ENCODE measurements at places on chromosomes 1 and 21.

GRCh38 chr1:204493145-204493983 lies 1.2 kb downstream of the PIK3C2B start:
- DNase-seq = no peak

GRCh38 chr1:161119092-161119903 lies 1.4 kb downstream of the NIT1 start:
- peak; percentile 86 for DNase-seq

GRCh38 chr1:20588634-20589225 lies at the start of gene CDA:
TSS of gene CDA (plus strand) at chr1:20589097. CDS start at chr1:20589130, 33 bp downstream.
- DNase-seq = peak; percentile 81

- peak; percentile 6 for DNase-seq
Measured at GRCh38 chr1:115112496-115113375, 23.4 kb upstream of the TSPAN2 start.

DNA sequence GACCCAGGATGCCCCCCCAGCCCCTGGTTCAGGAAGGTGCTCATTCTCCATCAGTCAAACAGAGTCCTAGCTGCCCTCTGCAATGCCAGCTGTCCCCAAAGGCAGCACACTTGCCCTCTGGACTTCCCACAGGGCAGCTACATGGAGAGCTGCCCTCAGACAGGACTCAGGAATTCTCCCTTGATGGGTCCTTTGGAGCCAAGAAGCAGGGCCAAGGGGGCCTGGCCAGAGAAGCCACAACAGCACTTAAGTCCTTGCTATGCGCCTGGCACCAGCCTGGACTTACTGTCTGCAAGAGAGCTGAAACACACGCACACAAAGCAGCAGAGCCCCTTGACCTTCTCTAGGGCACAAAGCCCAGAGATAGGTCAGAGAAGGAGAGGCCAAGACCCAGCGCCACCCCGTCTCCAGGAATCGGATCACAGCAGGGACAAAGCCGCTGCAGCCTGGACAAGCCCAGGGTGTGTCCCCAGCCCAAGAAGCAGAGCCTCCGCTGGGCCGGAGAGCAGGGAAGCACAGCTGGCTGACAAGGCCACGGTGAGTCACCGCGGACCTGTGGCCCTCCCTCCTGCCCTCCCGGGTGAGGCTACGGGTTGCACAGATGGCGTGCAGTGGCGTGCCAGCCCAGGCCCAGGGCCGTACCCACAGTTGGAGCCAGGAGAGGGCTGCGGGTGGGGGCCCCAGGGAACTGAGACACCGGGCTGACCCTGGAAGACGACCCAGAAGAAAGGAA lies 1.7 kb downstream of the WNT9A start:
- peak; percentile 77 for DNase-seq

- DNase-seq = peak; percentile 42
Measured at GRCh38 chr1:9275567-9276034, 17.1 kb upstream of the SPSB1 start.

GRCh38 chr1:228038387-228039005 lies 31.7 kb downstream of the WNT3A start:
- DNase-seq = no peak

Data from HCT116 (cell line).